ENCODE measurements at places on chromosomes 1 and 21. TPM values are rescaled to one million over a fixed set of nuclear protein-coding genes. Genes with fewer than 3 reads are reported as not detected.

Gene FCN3
- not detected for total RNA-seq

Gene GCSAML
- total RNA-seq: not detected

Gene RGS8
- not detected for total RNA-seq

- DNase-seq: peak; percentile 87
Measured at GRCh38 chr1:77888081-77888780, at the start of gene NEXN. TSS of gene NEXN (plus strand) at chr1:77888624. CDS start at chr1:77916107, 27,483 bp downstream.

DNA sequence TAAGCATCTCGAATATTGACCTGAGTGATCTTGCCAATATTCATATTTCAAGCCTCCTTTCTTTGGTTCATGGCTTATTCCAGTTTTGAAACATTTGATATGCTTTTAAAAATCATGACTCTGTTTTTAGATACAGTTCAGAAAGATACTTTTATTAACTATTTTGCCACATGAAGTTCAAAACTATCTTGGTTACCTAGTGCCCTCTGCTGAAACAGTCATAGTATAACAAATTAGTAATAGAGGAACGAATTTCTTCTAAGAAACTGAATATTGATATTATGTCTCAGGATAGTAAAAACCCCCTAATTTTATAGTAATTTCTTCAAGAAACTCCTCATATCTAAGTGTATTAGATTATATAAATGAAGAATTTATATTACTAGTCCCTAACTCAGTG, 52.6 kb upstream of the RC3H1 start:
- peak; percentile 66 for DNase-seq

DNA sequence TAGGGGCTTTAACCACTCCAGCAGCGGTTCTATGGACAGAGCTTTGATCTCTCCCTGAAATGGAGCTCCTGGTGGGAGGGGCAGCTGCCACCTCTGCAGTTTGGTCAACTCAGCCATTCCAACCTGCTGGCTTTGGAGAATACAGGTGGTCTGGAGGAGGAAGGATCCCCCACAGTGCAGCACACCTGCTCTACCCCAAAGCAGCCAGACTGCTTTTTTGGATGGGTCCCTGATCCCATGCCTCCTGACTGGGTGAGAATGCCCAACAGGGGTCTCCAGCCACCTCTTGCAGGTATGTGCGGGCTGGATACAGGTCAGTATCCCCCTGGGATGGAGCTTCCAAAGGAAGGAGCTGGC, 53.9 kb downstream of the TPTE start:
- no peak for DNase-seq

GRCh38 chr1:26470878-26471497, 1.3 kb upstream of the HMGN2 start:
- DNase-seq: no peak

- no peak for DNase-seq
Measured at GRCh38 chr1:164703463-164703862, 144.5 kb downstream of the PBX1 start.

GRCh38 chr1:6338695-6339094, 54.9 kb downstream of the ACOT7 start:
- no peak for DNase-seq

DNA sequence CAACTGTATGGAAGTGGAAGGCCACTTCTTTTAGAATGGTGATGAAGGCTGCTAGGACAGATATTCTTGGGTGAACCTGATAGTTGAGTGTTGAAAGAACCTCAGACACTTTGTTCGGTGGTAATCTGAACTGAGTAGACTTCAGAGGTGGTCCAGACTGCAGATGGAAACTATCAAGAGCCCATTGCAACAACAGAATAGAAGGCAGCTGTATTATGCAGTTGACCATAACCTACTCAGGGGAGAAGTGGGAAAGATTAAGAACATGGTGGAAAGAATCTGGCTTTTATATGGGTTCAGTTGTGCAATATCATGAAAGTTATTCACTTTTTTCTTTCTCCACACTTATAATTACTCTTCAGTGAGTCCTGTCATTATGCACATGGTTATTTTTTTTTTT, 194.0 kb downstream of the KCNK2 start:
- DNase-seq: no peak

DNA sequence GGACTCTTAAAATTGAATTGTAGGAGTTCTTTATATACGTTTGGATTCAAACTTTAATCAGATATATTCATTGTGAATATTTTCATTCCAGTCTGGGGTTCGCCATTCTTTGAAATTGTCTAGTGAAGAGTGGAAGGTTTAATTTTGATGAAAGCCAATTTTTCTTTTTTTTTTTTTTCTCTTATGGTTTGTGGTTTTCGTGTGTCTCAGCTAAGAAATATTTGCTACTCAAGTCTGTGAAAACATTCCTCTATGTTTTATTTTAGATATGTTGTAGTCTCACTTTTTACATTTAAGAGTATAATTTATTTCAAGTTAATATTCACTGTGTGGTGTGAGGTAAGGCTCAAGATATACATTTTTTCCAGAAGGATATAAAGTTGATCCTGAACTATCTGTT, 220.5 kb downstream of the KCNT2 start:
- DNase-seq: peak; percentile 39

- peak; percentile 42 for DNase-seq
Measured at GRCh38 chr1:6263716-6264115, 2.8 kb upstream of the GPR153 start.

Gene OLFML2B
- 14.5 TPM for total RNA-seq

DNA sequence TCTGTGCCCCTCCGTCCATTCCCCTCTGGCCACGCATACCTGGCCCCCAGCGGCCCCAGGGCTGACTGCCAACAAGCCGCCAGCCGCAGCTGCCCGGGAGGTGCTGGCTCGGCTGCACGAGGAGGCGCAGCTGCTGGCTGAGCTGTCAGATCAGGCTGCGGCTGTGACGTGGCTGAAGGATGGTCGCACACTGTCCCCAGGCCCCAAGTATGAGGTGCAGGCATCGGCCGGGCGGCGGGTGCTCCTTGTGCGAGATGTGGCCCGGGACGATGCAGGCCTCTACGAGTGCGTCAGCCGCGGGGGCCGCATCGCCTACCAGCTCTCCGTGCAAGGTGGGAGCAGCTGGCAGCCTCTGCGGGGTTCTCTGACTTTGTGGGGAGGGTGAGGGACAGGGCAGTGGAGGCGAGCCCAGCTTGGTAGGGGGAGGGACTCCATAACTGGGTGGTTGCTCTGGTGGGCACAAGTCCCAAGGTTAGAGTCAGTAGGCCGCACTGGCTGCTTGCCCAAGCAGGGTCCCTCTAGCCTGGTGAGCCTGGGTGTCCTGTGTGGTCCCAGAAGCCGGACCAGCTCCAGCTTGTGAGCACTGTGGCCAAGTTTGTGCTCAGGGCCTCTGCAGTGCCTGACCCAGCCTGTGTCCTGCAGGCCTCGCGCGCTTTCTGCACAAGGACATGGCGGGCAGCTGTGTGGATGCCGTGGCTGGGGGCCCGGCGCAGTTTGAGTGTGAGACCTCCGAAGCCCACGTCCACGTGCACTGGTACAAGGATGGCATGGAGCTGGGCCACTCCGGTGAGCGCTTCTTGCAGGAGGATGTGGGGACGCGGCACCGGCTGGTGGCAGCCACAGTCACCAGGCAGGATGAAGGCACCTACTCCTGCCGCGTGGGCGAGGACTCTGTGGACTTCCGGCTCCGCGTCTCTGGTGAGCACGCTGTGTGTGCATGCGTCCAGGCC, 8.8 kb downstream of the OBSCN start:
- DNase-seq: no peak

Gene SH2D2A
- not detected for total RNA-seq

Gene RGS1
- not detected for total RNA-seq

- DNase-seq: peak; percentile 25
Measured at GRCh38 chr1:147794570-147794969, 34.2 kb upstream of the GJA5 start.

Gene MMP23B
- total RNA-seq: 35.2 TPM

GRCh38 chr1:219433001-219433400, 179.9 kb downstream of the ZC3H11B start:
- peak; percentile 60 for DNase-seq

DNA sequence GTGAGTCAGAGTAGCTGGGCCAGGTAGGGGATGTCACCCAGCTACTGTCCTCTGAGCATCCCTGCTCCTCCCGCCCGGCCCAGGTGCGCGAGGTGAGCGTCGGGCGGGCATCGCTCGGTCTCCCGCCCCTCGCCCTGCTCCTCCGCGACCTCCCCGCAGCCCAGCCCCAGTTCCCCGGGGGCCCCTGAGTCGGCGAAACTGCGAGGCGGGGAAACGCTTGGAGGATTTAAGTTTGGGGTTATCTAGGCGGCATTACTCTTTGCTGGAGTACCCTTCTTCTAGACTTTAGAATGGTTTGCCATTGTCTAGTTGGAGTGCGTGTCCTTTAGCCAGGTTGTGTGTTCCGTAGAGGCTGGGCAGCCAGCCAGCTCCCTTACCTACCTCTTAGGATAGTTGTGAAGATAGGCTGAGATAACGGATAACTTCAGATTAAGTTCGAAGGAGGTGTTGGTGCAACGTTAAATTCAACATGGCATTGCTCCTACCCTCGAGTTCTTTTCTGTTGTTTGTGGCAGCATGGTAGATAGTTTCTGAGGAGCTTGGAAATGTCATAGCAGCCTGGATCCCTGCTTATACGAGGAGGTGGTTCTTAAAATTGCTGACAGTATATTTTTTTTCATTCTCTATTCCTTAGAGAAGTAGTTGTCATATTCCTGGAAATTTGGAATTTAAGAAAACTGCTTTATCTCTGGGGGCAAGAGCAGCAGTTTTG, 697 bp downstream of the AGO3 start:
- peak; percentile 14 for DNase-seq

Gene FBXO42
- total RNA-seq: 18.6 TPM

GRCh38 chr1:228903434-228904071, 168.3 kb downstream of the RHOU start:
- DNase-seq: peak; percentile 14

GRCh38 chr21:26495283-26495849, 77.7 kb downstream of the CYYR1 start:
- no peak for DNase-seq

Gene KCND3
- total RNA-seq: 0.09 TPM

Gene PLA2G2D
- total RNA-seq: not detected

GRCh38 chr21:26159869-26160268, 10.7 kb downstream of the APP start:
- DNase-seq: no peak

- no peak for DNase-seq
Measured at GRCh38 chr21:35039595-35040289, 9.4 kb downstream of the RUNX1 start.

Gene S100A4
- total RNA-seq: 585 TPM

GRCh38 chr1:193219391-193219790, 33.0 kb upstream of the B3GALT2 start:
- DNase-seq: no peak

Gene FCGR2B
- not detected for total RNA-seq

GRCh38 chr21:44929799-44930542, 9.3 kb upstream of the ITGB2 start:
- DNase-seq: no peak

- peak; percentile 64 for DNase-seq
Measured at GRCh38 chr1:86741947-86742572, 37.7 kb downstream of the SH3GLB1 start.

Gene FCGR3A
- not detected for total RNA-seq

GRCh38 chr1:245614476-245614875, 459.7 kb downstream of the KIF26B start:
- no peak for DNase-seq

DNA sequence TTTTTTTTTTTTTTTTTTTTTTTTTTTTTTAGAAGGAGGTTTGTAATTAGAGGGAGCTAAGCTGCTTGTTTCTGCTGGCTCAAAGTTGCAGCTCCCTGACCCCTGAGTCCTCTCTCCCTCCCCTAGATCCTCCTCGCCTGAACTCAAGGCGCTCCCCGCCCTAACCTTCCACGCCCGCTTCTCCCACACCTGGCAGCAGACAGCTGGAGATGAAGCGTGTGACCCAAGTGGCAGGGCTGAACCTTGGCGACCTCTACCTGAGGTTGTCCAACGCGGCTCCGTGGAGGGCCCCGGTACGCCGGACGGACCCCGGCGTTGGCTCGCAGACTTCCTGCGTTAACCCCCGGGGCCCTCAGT, 795 bp downstream of the NGF start:
- DNase-seq: peak; percentile 41

DNA sequence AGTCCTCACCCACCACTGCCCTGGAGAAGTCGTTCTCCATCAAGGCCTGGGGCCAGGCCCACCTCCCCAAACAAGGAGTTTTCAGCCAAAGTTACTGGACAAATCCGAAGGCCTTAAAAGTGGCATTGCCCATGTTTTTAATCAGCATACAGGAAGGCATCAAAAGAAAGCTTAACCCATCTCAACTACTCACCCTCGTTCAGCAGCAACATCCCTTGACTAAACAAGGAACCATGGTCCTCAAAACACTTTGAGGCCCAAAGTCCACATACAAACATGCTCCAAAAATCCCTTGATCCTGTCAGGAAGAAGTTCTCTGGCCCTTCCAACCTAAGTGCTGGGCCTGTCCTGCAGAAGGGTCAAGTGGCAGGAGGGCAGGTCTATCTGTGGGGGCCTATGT, 1.6 kb downstream of the CAPZB start:
- no peak for DNase-seq
